ENCODE measurements at places on chromosomes 1 and 21. TPM values are rescaled to one million over a fixed set of nuclear protein-coding genes. Genes with fewer than 3 reads are reported as not detected.

Gene MANEAL
- total RNA-seq: 4.0 TPM

DNA sequence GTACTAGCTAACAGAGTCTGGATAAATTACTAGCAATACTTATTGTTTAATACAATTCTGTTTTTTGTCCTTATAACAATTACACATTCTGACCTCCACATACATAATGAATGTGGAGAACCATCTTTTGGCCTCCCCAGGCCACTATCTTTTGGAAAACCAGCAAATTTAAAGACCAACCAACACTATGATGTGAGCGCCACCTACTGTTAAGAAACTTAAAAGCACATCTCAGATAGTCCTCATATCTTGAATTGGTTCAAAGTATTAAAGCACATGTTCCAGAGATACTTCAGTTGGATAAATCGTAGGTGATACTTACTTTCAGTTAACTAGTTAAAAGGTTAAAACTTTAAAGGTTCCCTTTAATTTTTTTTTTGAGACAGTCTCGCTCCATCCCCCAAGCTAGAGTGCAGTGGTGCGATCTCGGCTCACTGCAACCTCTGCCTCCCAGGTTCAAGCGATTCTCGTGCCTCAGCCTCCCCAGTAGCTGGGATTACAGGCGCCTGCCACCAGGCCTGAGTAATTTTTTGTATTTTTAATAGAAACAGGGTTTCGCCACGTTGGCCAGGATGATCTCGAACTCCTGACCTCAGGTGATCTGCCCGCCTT lies 29.3 kb upstream of the USP1 start:
- H3K27me3 ChIP-seq: peaks cover 3% of the 10 kb centered on the region
- no peak for DNase-seq
- H3K4me3 ChIP-seq: no peak overlapping the region
- no peaks in the 10 kb centered on the region for H3K36me3 ChIP-seq
- no peak overlapping the region for H3K27ac ChIP-seq

- no peak within 1 kb of the TSS for H3K4me3 ChIP-seq
- H3K27ac ChIP-seq: no peak within 1 kb of the TSS
- no peaks in the 10 kb centered on the region for H3K4me1 ChIP-seq
- H3K27me3 ChIP-seq: no peaks in the 10 kb centered on the region
- no peaks in the 10 kb centered on the region for H3K36me3 ChIP-seq
- no peak for DNase-seq
These were observed at the start of gene C8A for GRCh38 chr1:56854521-56855099. TSS of gene C8A (plus strand) at chr1:56854797. CDS start at chr1:56854902, 105 bp downstream.

Gene GCSAML
- total RNA-seq: not detected

- H3K27me3 ChIP-seq: peaks cover 5% of the 10 kb centered on the region
- no peak overlapping the region for H3K27ac ChIP-seq
- no peak for DNase-seq
- H3K4me3 ChIP-seq: no peak overlapping the region
These were observed 405.0 kb downstream of the CAMTA1 start for GRCh38 chr1:7190261-7190660.
